ELF-1 (cell line): ENCODE measurements at places on chromosomes 11 and 22.

DNA sequence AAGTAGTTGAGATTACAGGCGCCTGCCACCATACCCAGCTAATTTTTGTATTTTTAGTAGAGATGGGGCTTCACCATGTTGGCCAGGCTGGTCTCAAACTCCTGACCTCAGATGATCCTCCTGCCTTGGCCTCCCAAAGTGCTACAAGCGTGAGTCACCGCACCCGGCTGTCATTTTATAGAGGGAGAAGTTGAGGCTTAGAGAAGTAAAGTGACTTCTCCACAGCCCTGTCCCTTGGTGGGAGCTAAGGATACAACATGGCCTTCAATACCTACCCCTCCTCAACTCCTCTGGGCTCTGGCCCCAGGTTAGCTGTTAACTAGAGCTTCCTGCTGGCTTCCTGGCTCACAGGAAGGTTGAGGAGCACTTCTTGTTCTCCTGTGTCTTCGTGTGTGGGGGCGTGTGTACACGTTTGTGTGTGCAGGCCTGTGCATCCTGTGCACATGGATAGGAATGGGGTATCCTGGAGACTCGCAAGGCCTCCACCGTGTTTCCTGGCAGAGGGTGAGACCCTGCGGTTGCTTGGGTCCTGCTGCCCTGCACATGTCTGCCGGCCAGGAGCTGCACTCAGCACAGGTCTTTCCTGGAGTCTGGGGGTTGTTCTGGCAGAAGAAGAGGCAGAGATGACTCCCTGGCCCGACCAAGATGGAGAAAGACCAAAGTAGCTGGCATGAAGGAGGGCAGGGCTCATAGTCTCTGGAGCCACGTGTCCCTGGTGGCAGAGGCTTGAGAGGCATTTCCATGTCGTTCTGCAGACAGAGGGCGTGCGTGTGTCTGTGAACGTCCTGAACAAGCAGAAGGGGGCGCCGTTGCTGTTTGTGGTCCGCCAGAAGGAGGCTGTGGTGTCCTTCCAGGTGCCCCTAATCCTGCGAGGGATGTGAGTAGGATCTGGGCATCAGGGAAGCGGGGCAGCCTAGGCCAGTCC lies 2.4 kb downstream of the SIDT2 start:
- DNase-seq = peak; percentile 89

- no peak for DNase-seq
Observed at GRCh38 chr11:114274637-114275036, 21.6 kb upstream of the NNMT start.

DNA sequence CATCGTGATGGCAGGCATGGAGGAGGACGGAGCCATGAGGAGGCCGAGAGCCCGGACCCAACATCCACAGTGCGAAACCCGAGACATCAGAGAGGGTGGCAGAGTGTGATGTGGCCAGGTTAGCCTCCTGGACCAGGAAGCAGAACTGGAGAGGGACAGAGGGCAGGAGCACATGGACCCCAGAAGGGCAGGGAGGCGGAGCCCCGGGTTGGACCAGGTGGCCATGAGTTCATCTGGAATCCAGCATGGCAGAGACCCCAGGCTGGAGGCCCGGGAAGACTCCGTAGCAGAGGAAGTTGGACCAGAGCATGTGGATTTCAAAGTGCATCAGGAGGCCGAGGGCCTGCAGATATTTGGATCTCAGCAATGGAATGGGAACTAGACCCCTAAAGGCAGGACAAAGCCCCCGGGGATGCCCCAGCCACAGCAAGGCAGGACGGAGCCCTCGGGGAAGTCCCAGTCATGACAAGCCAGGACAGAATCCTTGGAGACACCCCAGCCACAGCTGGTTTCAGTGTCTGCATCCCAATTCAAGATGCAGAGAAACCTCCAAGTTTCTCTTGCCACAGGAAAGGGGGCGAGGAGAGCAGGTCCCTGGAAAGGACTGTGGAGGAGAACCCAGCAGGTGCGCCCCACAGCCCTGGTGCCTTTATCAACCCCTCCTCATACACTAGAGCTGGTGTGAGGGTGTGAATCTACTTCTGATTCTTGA lies 1393.4 kb downstream of the BRD1 start:
- DNase-seq = no peak

- DNase-seq = peak; percentile 13
Observed at GRCh38 chr11:58286249-58286648, 18.2 kb upstream of the OR10W1 start.

DNA sequence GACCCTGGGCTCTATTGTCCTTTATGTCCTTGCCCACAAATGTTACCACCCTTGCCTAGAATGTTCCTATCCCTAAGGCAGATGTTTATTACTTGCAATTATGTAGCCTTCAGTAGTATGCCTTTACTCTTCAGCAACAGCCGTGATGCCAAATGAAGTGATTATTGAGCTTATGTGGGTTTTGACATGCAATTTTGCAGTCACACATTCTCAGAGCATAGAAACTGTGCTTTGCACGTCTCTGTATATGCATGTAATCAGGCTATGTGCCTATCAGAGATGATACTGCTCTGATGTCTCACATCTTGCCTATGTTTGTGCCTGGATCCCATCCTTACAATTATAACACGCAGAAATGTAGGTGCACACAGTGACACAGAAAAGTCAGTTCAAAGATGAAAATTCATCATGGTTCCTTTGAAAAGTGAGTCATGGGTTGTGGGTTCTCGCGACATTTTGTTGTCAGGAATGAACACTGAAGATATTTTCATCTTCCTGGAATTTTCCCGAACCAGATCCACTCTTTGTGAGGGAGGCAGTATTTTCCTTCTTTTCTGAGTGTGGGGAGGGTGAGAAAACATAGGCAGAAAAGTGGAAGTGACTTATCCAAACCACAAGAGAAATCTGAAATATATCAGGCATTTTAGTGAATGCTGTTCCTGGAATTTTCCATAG lies 81.1 kb downstream of the BMAL1 start:
- DNase-seq = no peak

- DNase-seq = no peak
Observed at GRCh38 chr11:110737593-110737992, 25.4 kb upstream of the ARHGAP20 start.

DNA sequence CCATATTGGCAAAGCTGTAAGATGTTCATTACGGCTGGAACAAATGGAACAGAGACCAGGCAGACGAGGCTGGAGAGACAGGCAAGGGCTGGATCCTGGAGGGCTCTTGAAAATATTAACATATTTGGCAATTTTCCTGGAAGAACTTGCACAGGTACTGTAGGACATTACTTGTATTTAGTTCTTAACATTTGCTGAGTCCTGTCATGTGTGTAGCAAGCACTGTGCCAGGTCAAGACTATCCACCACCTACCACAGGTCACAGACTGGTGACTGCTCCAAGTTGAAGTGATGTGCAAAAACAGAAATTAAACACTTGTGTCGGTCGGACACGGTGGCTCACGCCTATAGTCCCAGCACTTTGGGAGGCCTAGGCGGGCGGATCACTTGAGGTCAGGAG lies 58.7 kb upstream of the TNRC6B start:
- DNase-seq = no peak

GRCh38 chr22:25085930-25086901 lies 113.4 kb upstream of the CRYBB3 start:
- no peak for DNase-seq

- no peak for DNase-seq
Observed at GRCh38 chr11:134478176-134478575, 66.1 kb upstream of the B3GAT1 start.

DNA sequence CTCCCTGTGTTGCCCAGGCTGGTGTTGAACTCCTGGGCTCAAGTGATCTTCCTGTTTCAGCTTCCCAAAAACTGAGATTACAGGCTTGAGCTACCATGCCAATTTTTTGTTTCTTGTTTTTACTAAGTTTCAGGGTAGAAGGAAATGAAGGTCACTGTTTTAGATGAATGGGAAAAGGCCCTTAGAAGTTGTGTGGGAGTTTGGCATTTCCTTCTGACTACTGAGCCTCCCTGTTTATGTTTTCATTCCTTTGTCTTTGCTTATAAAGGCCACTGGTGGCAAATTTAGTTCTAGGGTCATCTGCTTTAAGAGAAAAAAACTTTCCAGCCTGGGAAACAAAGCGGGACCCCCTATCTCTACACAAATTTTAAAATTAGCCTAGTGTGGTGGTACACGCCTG lies 22.1 kb downstream of the SRPRA start:
- DNase-seq = no peak
